Pancreas (tissue), 10 donors: ENCODE measurements at places on chromosomes 2 and 18. TPM values are rescaled to one million over a fixed set of nuclear protein-coding genes. Genes with fewer than 3 reads are reported as not detected.
A peak's percentile ranks its signal among the peaks of the same experiment; 100 is the strongest.

The LRATD1 gene
- 4.8 TPM for total RNA-seq

The CAPN14 gene
- not detected for total RNA-seq

The C18orf54 gene
- total RNA-seq, result 1.4 TPM

DNA sequence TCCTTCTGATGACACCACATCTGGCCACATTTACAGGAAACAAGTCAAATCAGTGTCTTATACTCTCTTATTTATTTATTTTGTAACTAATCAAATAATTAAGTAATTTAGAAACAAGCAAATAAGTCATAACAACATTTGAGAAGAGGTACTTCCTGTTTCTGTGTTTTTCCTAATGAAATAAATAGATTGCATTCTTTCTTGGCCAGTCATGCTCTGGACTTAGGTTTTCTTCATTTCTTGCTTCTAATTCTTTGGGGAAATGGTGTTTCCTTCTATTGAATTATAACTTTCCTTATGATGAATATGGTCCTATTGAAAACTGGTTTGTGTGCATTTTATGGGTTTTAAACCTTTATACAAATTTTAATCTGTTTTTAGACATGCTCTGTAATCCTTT lies 546.4 kb downstream of the LRRTM4 start:
- DNase-seq, result no peak

DNA sequence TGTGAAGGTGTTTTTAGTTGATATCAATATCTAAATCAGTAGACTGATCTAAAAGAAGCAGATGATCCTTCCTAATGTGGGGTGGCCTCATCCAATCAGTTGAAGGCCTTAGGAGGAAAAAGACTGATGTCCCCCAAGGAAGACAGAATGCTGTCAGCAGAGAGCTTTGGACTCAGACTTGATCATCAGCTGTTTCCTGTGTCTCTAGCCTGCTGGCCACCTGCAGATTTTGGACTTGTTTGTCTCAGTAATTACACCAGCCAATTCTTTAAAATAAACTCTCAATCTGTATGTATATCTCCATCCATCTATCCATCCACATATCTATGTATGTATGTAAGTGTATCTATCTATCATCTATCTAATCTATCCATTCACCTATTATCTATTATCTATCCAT lies 301.3 kb downstream of the LPIN1 start:
- no peak for DNase-seq

GRCh38 chr2:5692561-5693286 lies 540 bp downstream of the SOX11 start:
- DNase-seq, result peak; percentile 58
